ENCODE measurements at places on chromosomes 2 and 18.

GRCh38 chr2:135124924-135125886 lies 73.1 kb downstream of the RAB3GAP1 start:
- no peak for DNase-seq

- no peak for DNase-seq
Observed at GRCh38 chr18:46716827-46717226, 40.0 kb downstream of the ST8SIA5 start.

DNA sequence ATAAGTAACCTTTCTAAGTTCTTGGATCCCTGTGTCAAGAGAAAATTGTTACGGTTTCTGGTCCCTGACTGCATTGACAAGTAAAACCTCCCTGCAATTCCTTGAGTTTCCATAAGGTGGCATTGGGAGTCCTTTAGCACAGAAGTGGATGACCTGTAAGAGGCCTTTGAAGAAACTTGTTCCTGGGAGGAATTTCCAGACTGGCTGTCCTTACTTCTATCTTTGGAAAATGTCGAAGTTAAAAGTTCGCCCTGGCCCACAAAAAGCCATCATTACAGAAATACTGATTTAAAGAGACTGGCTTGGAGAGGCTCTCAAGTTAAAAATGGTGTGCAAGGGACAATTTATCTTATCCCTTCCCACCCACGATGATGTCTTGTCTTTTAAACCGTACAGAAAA lies 218.4 kb downstream of the CDH20 start:
- peak; percentile 55 for DNase-seq

- DNase-seq = no peak
Observed at GRCh38 chr18:77105028-77105427, 27.6 kb downstream of the MBP start.

GRCh38 chr2:73007991-73008765 lies 63.3 kb downstream of the SFXN5 start:
- DNase-seq = no peak
